ENCODE measurements at places on chromosomes 4 and X.

- no peak for DNase-seq
Observed at GRCh38 chr4:37555322-37555721, 130.9 kb downstream of the RELL1 start.

- DNase-seq: no peak
Observed at GRCh38 chr4:83331956-83332355, 2.7 kb downstream of the HPSE start.

GRCh38 chrX:136028383-136028984 lies 43.2 kb downstream of the SLC9A6 start:
- DNase-seq: peak; percentile 66

DNA sequence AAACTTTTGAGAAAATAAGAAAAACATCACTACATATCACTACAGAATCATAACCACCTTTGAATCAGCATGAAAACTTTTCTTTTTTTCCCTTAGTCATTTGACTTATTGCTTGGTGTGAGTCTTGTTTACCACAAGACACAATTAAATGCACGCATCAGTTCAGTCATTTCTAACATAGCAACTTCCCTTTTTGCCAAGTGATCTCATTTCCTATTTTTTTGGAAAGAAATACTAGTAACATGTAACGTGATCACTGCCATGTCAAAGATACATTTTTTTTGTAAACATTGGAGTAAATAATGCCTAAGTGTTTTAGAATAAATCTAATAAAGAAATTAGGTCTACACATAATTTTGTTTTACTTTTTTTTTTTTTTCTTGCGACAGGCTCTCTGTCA lies 5.1 kb upstream of the CXCL8 start:
- DNase-seq: peak; percentile 78

DNA sequence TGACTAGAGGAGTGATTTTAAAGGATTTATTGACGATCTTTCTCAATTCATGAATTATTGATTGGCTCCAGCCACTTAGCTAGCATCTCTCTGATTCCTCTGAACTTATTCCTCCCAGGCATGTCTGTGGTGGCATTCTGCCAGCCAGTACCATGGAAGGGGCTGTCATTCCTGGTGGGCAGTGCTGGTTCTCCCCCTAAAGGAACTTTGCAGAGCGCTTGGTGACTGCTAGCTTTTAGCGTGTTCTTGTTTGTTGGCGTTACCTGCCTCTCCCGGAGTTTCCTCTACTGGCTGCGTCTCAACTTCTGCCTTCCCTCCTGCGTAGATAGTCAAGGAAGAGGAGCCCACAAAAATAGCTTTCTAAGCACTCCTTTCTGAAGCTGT lies 19.3 kb downstream of the SRD5A3 start:
- DNase-seq: no peak

Data from AG10803 (cell line).